ENCODE measurements at places on chromosomes 1 and 21.

GRCh38 chr1:153903841-153904455, 18.8 kb downstream of the GATAD2B start:
- DNase-seq, result no peak

DNA sequence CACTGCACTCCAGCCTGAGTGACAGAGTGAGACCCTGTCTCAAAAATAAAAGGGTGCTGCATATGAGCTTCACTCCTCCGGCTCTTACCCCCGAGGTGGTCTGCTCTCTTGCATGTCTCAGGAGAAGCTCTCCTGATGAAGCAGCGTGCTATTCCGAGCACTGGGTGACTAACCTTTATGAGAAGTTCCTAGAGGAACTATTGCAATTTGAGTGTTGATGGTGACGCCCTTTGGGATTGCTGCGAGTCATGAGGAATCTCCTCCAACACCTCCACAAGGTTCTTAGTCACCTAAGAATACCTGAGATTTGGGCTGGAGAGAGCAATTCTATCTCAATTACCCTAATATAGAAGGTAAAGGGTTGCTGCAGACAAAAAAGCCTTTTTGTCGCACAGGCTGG, 40.8 kb upstream of the TINAGL1 start:
- no peak for DNase-seq

DNA sequence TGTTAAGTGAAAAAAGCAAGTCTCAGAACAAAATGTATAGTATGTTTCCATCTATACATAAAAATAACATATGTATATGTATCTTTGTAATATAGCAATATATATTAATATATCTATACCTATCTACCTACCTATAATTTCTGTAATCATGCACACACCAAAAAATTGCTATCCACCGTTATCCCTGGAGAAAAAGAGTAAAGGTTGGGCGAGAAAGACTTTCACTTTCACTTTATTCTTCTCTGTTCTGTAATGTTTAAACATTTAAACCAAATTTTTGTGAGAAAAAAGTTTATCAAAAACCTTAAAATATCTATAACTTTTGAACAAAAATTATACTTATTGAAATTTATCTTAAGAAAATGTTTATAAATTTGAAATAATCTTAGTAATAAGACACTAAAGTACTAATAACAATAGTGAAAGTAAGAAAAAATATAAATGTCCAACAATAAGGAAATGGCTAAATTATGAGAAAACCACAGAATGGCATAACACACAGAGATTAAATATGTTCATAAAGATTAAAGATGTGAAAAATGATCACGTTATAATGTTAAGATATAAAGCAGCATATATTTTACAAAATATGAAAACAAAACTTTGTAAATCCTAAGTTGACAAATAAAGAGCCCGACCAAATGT, 74.0 kb upstream of the LRRC53 start:
- no peak for DNase-seq

DNA sequence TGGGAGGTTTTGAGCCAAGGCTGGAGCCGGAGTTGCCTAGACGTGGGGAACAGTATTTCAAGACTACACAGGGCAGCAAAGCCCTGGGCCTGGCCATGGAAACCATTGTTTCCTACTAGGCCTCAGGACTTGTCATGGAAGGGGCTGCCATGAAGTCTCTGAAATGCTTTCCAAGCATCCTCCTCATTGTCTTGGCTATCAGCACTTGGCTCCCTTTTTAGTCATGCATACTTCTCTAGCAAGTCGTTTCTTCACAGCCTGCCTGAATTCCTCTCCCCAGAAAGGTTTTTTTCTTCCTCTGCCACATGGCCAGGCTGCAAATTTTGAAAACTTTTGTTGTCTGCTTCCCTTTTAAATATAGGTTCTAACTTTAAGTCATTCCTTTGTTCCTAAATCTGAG, 406.6 kb upstream of the TMPRSS15 start:
- no peak for DNase-seq

DNA sequence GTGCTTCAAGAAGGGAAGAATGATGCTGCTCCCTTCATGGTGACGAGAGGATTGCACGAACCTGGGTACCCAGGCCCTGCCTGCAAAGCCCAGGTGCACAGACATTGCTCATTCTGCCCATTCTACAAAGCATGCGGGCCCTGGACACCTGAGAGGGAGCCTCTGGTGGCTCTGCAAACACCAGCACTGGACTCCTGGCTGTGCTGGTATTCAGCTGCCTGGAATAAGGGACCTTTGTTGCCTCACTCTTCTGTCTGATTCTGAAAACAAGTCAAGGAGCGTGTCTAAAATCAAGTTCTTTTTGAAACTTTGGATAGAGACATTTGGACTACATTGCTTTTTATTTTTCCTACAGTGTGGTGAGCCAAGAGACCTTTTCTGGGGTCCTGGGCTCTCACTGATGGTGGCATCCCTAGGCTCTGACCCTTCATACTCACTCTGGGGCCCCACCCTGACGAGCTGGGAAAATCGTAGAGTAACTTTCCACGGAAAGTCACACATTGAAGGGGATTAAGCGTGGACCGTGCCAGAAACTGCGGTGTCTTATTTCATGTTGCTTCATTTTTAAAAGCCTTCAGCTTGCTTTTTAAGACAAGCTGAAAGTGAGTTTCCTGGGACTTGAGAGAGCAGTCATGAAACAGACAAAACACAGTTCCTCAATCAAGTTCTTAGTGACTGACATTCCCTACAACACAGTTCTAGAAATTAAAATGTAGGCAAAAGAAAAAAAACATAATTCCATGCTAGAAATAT, 24.0 kb downstream of the ABCA4 start:
- DNase-seq, result no peak

GRCh38 chr21:46617267-46618051, 12.6 kb upstream of the S100B start:
- no peak for DNase-seq

- no peak for DNase-seq
Observed at GRCh38 chr1:153393926-153394325, 3.1 kb upstream of the S100A8 start.

DNA sequence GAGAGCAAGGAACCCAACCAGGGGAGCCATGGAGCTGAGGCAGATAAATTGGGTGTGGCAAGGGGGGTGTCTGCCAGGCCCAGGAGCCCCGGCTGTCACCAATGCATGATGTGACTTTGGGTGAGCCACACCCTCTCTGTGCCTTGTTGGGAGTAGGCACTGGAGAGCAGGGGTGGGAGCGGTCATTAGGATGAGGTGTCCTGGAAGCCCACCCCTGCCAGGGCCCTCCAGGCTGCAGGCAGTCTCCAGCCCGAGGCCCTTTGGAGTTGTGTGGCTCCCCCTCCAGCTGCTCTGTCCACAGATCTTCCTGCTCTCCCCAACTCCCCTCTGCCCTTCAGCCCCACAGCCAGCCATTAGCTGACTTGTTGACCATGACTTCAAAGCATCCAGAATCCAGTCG, 11.4 kb downstream of the MX2 start:
- no peak for DNase-seq

GRCh38 chr1:245155272-245156040, 671 bp downstream of the KIF26B start:
- DNase-seq, result peak; percentile 28

- DNase-seq, result peak; percentile 89
Observed at GRCh38 chr1:49052102-49052501, 275.4 kb upstream of the BEND5 start.

- no peak for DNase-seq
Observed at GRCh38 chr1:75132812-75133619, 1.2 kb upstream of the LHX8 start.

DNA sequence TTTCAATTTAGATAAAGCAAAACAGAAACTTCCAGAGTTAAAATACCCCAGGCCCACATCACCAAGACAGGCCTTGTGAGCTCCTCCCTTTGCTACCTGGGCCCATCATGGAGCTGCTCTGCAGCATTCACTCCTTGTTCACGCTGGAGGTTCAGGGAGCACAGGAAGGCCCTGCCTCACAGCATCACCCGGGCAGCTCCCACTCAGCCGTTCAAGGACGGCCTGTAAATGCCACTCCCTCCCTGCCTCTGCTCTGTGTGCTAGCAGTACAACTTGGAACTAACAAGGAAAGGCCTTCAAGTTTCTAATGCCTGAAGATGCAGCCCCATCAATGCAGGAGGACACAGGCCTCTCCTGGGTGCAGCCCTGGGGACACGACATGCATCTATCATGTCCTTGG, 11.6 kb downstream of the ATP5PO start:
- no peak for DNase-seq

DNA sequence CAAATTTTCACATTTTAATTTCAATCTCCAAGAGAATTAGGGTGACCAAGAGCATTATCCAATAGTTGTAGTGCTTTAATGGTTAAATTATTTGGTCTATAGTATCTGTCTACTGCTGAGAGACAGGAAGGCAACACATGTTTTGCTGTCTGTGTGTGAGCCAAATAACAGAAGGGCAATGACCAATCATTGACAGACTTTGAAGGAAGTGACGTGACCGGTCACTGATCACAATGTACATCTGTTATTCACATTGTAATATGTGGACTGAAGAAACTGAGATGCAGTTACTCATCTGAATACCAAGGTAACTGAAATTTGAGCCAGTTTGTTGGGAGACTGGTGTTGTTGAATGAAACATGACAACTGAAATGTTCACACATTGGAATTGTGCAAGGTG, 196.7 kb downstream of the LRRC40 start:
- no peak for DNase-seq

GRCh38 chr1:204684571-204685235, 835 bp downstream of the LRRN2 start:
- DNase-seq, result peak; percentile 31

DNA sequence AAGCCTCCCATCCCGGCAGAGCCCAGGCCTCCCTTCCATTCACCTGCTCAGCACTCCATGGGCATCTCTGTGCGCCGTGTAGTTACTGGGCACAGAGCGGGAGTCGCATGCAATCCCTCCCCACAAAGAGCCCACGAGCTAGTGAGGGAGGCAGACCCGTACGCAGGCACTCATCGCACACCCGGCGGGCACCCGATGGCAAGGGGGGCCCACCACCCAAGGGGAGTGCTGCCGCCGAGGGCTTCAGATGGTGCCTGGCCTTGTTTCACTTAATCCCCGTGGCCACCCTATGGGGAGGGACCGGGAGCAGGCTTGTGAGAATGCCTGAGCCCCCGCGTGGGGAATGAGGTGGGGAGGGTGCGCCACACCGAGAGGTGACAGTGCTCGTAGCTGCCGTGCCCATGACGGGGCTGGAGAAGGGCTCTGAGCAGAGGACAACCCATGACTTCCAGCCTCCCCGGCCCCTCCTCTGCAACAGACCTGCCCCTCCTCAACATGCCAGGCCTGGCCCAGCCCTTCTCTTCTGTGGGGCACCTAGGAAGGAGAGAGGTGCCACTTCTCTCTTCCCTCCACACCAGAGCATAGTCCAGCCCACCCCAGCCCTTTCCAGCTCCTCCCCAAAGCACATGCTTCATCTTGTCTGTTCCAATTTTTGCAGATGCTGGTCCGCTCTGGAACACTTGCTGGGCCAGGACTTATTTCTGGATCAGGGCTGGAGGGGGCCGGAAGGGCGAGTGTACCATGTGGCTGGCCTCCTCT, 30.2 kb upstream of the SELENON start:
- DNase-seq, result no peak

DNA sequence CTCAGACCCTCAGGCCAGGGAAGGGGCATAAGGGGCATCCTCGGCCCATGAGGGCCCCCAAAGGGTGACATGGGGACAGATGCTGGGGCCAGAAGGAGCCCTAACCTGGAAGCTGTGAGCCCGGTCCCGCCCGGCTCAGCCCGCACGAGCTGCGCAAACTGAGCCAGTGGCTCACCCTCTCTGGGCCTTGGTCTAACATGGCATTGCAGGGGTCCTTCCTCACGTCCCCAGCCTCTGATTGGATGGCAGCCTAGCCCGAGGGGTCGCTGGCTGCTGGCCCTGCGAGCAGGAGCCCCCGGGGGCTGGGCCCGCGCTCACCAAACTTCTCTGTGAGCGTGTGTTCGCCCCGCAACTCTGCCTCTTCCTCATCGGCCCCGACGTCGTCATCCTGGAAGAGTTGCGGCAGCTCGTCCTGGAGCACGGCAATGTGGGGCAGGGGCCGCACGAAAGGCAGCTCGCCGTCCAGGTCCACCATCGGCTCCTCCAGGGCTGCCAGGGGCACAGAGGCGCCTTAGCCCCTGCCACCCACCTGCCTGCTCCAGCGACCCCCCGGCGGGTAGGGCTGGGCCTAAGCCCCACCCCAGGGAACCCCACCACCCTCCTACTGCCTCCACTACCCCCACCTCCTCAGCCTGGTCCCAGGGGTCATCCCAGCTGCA, 54.4 kb downstream of the ARHGEF16 start:
- no peak for DNase-seq

- DNase-seq, result no peak
Observed at GRCh38 chr21:34715985-34716596, 47.3 kb downstream of the CLIC6 start.

GRCh38 chr1:87226341-87226760, 102.3 kb upstream of the LMO4 start:
- DNase-seq, result no peak

- DNase-seq, result no peak
Observed at GRCh38 chr1:22736501-22737080, 26.0 kb downstream of the EPHB2 start.

GRCh38 chr1:60731321-60731720, 351.0 kb upstream of the NFIA start:
- no peak for DNase-seq

GRCh38 chr21:40671716-40672115, 175.2 kb downstream of the DSCAM start:
- no peak for DNase-seq

- DNase-seq, result no peak
Observed at GRCh38 chr1:206041640-206042039, 11.3 kb upstream of the RHEX start.

- no peak for DNase-seq
Observed at GRCh38 chr1:226404063-226404903, 3.6 kb downstream of the PARP1 start.

- no peak for DNase-seq
Observed at GRCh38 chr1:17360272-17360956, 11.6 kb upstream of the PADI6 start.

DNA sequence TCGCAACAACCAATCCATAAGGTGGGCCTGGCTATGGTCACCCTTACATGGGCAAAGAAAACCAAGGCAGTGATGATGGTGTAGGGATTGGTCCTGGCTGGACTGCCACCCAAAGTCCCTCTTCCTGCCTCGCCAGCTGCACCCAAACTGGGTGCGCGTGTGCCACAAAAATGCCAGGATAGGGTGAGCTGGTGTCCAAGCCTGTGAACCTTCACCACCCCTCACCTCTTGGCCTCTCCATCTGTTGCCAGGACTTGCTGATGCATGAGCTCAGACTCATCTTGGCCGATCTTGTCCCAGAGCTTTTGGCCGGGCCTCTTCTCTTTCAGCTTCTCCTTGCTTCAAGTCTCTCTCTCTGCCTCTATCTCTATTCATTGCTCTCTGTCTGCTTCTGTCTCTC, 41.8 kb downstream of the FOXD2 start:
- DNase-seq, result no peak

- DNase-seq, result no peak
Observed at GRCh38 chr1:224939844-224940425, 10.5 kb downstream of the DNAH14 start.

GRCh38 chr1:180168786-180169639, 14.3 kb downstream of the QSOX1 start:
- peak; percentile 19 for DNase-seq

All from NCI-H1105 treated with DMSO at 0.1 percent for 48 hours (cell line).